ENCODE measurements at places on chromosomes 7 and 10. TPM values are rescaled to one million over a fixed set of nuclear protein-coding genes. Genes with fewer than 3 reads are reported as not detected.
A peak's percentile ranks its signal among the peaks of the same experiment; 100 is the strongest.

SCIN gene
- total RNA-seq: 0.39 TPM

PNLIPRP3 gene
- not detected for total RNA-seq

LRRC4 gene
- 0.50 TPM for total RNA-seq

DNA sequence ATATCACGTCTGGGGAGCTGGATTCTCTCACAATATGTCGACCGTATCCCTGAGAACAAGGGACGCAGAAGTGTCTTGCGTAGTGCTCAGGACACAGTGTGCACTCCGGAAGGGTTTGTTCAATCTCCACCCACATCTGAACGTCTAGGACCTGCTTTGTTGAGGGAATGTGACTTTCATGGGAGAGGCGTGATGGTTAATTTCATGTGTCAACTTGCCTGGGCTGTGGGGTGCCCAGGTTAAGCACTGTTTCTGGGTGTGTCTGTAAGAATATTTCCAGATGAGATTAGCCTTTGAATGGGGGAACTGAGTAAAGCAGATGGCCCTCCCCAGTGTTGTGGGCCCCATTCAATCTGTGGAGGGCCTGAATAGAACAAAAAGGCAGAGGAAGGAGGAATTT is 80.4 kb upstream of the SFMBT2 start:
- no peak for DNase-seq

GRCh38 chr10:105643660-105644059 is 1002.6 kb downstream of the SORCS3 start:
- DNase-seq: no peak

GRCh38 chr10:78473006-78473405 is 439.3 kb downstream of the RPS24 start:
- peak; percentile 1 for DNase-seq

GRCh38 chr10:70354556-70354955 is 27.9 kb downstream of the LRRC20 start:
- no peak for DNase-seq

- no peak for DNase-seq
Measured at GRCh38 chr7:82039621-82040020, 269.8 kb upstream of the HGF start.

DNA sequence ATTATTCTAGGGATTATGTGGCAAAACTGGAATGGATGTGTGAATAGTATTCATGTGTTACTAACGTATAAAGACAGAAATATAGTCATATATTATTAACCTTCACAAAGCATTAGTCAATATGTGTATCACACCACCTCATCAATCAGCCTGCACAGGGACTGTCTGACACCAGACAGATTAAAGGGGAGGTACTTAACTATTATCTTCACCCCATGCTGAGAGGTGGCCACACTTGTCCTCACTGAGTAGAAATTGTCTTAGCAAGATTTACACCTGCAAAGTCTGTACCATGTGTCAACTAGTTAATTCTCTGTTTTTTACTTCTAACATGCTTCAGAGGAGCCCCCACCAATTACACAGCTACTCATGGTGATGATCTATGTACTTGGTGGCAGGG is 146.3 kb upstream of the LRGUK start:
- DNase-seq: no peak

GRCh38 chr7:112510001-112510742 is 29.4 kb downstream of the LSMEM1 start:
- DNase-seq: no peak

- DNase-seq: no peak
Measured at GRCh38 chr10:49139846-49140195, 6.0 kb upstream of the FAM170B start.
